ENCODE measurements at places on chromosomes 2 and 18.

DNA sequence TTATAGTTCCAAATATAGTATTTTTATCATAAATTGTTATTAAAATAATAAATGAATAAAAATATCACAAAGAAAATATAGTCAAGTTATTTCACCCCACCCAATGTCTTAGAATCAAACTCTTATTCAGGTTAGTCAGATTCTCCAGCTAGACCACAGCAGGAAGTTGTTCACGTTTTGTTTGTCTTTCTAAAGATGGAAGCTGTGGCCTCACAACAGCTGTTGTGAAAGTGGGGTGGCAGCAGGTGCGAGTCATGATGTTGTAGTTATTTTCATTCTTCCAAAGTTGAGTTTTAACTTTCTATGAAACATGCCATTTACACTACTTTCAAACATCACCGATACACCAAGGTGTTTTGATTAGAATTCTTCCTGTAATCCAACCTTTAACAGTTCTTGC, 272.9 kb downstream of the SLC8A1 start:
- no peak for DNase-seq

GRCh38 chr2:9037166-9037565, 33.7 kb upstream of the MBOAT2 start:
- DNase-seq: no peak

GRCh38 chr2:170815311-170815710, 1.4 kb upstream of the GAD1 start:
- DNase-seq: no peak

GRCh38 chr2:224036731-224037361, 2.2 kb downstream of the SERPINE2 start:
- DNase-seq: no peak

- peak; percentile 2 for DNase-seq
Measured at GRCh38 chr2:156818221-156818620, 382.0 kb downstream of the GPD2 start.

DNA sequence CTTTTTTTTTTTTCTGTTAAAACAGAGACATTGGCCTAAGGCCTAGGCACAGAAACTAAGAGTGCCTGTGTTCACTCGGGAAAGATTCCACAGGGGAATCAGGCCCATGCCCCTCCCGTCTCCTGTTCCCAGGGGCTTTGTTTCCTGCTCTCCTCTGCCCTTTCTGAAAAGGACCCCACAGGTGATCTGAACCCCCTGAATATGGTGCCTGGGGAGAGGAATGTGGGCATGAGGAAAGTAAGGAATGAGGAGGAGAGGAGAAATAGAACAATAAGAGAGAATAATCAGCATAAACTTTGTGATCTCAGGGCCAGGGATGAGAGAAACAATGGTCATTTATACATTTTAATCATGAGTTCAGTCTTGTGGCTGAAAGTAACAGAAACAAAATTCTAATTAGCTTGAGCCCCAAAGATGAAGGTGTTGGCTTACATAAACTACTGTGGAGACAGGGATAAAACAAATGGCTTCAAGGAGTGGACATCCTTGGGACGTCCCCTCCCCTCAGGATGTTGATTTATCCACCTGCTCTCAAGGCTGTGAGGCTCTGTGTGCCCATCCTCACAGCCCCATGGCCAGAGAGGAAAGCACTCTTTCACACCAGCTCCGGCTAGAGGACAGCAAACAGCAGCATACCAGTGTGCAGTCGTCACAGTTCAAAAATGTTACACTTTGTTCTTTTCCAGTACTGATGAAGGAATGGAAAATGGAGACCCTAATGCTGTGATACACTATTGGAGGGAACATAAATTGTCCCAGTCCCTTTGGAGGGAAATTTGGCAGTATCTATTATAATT, 46.4 kb upstream of the MRPL33 start:
- DNase-seq: no peak
